Lung (tissue), 17 donors: ENCODE measurements at places on chromosomes 7 and 10. TPM values are rescaled to one million over a fixed set of nuclear protein-coding genes. Genes with fewer than 3 reads are reported as not detected.

The CXCL12 gene
- total RNA-seq, result 91.4 TPM

DNA sequence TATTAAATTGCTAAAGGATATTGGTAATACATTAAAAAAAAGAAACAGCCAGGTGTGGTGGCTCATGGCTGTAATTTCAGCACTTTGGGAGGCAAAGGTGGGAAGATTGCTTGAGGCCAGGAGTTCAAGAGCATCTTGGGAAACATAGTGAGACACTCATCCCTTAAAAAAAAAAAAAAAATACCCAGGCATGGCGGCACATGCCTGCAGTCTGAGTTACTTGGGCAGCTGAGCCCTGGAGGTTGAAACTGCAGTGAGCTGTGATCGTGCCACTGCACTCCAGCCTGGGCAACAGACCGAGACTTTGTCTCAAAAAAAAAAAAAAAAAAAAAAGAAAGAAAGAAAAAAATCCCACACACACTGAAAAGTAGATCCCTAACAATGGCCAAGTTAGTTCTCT is 59.7 kb downstream of the MACC1 start:
- no peak for DNase-seq

DNA sequence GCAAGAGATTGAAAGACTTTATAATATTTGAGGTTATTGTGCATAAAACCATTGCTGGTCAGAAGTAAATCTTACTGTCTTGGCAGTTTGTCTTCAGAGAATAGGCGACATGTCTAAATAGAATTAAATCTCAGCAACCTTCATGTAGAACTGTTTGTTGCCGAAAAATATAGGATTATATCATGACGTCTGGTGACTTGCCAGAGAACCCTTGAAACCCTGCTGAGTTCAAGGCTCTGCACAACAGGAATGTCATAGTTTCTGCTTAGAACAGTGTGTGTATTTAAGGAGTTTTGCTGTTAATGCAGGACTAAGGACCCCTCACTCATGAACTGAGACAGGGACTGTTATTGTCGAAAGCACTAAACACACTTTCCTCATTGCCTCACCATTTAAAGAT is 206.4 kb upstream of the ETV1 start:
- DNase-seq, result peak; percentile 44

- DNase-seq, result no peak
These were observed 301.0 kb upstream of the IMMP2L start for GRCh38 chr7:111863269-111863668.

- no peak for DNase-seq
These were observed 8.2 kb downstream of the BMS1 start for GRCh38 chr10:42790835-42791234.

DNA sequence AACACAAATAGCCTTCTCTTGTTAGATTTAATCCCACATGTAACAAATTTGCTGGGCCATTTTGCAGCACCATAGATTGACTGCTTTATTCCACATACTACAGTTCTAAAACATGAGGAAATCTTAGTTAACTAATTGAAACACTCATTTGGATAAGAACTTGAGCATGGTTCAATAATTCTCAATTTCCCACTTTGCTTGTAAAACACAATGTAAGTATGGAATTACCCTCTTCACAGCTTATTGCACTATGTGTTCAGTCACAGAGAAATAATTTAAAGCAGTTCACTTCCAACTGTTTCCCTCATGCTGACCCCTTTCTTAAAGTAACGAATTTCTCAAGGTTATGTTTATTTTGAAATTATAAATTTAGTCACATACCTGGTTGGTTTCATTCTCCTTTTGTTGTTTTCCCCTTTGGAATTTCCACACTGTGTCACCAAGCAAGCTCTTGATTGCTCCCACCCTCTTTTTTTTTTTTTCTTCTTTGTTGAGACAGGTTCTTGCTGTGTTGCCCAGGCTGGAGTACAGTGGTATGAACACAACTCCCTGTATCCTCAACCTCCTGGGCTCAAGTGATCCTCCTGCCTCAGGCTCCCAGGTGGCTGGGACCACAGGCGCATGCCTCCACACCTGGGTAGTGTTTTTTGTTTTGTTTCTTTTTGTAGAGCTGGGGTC is 425.4 kb downstream of the EXOC4 start:
- DNase-seq, result no peak

The MYPN gene
- 0.28 TPM for total RNA-seq

The ACTL6B gene
- total RNA-seq, result not detected

The C10orf62 gene
- not detected for total RNA-seq

- DNase-seq, result peak; percentile 79
These were observed at the start of gene FAM171A1 for GRCh38 chr10:15370856-15371701. Gene FAM171A1, minus strand, starts transcription at chr10:15371289. Its CDS starts 237 bp downstream, at chr10:15371052.

GRCh38 chr7:152986376-152986775 is 226.8 kb downstream of the ACTR3B start:
- no peak for DNase-seq

DNA sequence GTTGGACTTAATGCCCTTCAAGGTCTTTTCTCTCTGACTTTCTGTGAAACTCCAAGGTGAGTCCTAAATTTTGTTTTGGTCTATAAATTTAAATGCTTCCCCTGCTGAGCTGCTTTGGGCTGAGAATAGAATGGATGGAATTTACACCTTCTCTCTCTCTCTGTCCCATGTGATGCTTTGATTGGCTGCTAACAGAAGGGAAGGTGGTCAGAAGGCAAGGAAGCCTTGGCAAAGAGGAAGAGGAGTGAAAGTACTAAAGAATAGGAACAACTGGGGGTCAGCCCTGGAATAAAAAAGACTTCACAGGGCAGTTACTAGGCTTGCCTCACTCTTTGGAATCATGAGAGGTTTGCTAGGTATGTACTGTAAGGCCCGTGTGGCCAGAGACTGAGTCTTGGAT is 260.2 kb downstream of the AUTS2 start:
- no peak for DNase-seq

- peak; percentile 27 for DNase-seq
These were observed 152.4 kb upstream of the ADCY1 start for GRCh38 chr7:45421806-45422205.

The COL1A2 gene
- total RNA-seq, result 1,768 TPM

The GJC3 gene
- not detected for total RNA-seq

DNA sequence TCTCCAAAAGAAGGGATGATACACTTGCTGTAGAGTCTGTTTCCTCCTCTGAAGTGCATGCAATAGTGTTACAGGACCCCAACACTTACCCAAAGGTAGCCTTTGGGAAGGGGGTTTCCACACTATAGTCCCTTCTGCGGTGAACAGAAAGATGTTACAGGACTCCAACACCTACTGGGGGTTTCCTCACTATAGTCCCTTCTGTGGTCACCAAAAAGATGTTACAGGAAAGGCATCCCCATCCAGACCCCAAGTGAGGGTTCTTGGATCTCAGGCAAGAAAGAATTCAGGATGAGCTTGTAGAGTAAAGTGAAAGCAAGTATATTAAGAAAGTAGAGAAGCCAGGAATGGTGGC is 69.2 kb upstream of the PIK3CG start:
- no peak for DNase-seq

DNA sequence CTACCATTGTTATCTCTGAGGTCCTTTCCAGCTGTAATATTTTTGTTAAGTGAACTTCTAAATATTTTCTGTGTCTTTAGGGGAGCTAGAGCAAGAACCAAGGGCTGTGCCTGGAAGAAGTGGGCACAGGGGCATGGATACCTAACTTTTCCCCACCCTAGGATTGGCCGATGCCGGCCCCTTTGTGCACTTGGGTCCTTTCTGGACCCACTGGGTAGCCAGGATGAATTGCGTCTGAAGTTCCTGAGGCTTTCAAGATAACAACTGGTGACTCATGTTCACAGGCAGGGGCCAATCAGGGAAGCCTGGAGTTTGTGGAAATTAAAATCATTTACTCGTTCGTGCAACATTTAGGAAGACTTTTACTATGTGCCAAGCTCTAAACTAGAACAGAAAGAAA is 758 bp downstream of the DPCD start:
- DNase-seq, result no peak

DNA sequence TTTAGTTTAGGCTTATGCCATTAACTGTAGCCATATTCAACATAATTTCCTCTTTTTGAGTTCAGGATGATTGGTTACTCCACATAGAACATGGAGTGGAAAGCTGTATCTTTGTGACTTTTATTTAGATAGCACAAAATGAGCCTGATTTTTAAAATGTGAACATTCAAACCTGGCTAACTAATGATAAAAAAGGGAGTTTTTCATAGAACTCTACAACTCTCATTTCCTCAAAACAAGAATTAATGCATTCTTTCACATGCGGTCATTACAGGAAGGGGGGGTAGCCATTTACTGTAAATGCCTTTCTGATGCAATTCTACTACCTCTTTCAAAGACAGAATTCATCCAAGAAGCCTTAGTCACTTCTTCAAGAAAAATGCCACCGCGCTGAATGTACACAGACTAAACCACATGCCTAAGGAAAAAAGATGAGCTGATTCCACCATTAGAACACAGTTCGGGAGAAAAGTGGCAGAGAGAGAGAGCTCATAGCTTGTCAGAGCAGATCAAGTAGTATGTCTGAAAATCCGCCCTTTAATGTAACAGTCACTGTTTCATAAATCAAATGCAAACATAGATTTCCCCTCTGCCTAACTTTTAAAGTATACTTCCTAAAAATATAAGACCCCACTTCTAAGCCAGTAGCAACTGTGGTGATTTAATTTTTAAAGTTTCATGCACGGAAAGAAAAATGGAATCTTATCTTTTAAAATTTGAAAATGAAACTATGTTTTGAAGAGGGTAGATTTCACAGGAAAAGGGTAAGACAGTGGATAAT is 226.4 kb upstream of the KLF14 start:
- no peak for DNase-seq

GRCh38 chr10:753530-753929 is 64.1 kb upstream of the DIP2C start:
- no peak for DNase-seq

- DNase-seq, result no peak
These were observed 1152.0 kb downstream of the SORCS3 start for GRCh38 chr10:105793071-105793470.

- DNase-seq, result no peak
These were observed 39.8 kb downstream of the RGS10 start for GRCh38 chr10:119502618-119503155.
